ENCODE measurements at places on chromosomes 2 and 18.

DNA sequence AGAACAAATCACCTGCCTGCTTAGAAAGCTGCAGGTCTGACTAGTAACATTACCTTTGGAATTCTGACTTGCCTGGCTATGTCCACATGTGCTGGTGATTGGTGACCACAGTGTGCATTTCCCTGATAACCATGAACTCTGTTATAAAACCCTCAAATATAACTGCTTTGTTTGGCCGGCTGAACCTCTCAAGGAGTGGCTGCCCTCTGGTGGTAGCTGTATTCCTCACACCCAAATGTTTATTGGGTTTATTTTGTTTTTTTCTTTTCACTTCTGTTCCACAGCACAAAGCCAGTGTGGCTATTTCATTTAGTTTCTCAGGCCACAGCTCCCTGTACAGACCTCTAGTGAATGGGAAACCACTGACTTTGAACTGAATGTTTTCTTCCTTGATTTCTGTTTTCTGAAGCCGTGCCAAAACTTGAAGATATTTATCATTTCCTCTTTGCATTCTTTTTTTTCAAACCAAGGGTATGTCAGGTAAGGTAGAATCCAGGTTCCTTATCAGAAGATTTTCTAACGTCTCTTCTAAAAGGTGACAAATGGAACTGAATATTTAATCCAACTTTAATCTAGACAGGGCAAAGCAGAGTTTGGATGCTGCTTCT, 549.0 kb upstream of the VRK2 start:
- peak; percentile 4 for DNase-seq

- DNase-seq = no peak
These were observed 249.3 kb downstream of the ERBB4 start for GRCh38 chr2:212289301-212289700.

- DNase-seq = no peak
These were observed 128.1 kb upstream of the MSTN start for GRCh38 chr2:190190507-190191162.

GRCh38 chr2:172090044-172090961, 5.0 kb downstream of the DLX1 start:
- no peak for DNase-seq

DNA sequence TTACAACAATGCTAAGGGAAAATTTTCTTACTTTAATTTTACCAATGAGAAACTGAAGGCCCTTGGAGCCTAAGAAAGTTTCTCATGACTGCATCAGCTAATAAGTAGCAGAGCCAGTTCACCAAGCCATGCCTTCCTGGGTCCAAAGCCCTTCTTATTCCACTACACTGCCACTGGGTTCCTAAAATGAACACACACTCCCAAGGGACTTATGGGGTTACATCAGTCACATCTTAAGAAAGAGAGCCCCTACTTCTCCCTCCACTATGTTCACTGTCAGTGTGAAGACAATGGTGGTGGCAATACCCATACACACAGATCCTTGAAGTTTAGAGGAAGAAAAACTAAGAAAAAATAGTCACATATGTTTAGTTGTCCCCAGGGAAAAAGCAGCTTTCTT, 20.6 kb downstream of the MBD2 start:
- no peak for DNase-seq

- DNase-seq = no peak
These were observed 180.3 kb downstream of the VAPA start for GRCh38 chr18:10094154-10094553.

DNA sequence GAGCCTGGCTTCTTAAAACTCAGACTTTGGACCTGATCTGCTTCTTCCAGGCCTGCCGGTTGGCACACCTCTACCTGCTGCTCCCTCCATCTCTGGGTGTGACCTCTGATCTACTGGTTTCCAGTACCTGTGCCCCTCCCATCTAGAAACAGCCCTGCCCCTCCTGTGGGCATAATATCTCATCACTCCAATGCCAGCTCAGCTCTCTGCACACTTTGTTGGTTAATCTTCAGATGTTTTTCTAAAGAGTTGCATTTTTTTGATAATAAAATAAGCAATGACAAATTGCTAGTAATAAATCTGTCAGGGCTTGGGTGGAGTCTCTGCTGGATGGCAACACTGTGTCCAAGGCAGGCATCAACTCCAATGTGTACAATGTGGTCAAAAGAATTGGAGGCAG, 89.6 kb upstream of the PPP1CB start:
- no peak for DNase-seq
